NCI-H2107 (cell line): ENCODE measurements at places on chromosomes 3 and 15.

- DNase-seq, result no peak
Measured at GRCh38 chr3:53589201-53589600, 94.8 kb downstream of the CACNA1D start.

DNA sequence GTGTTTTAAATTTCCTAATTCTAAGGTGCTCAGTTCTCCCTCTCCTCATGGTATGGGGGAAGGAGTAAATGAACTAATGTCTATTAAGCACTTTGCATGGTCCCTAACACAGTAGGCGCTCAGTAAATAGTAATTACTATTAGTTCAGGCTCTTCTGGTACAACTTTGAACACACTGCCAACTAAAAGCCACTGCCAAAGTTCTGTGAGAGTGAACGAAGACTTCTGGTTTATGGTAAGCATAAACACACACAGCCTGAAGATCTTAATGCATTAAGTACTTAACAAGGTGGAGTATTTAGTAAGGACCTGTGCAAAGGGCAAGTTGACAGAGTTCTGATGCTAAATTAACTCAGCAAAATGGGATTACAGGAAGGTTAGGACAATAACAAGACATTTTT is 24.7 kb downstream of the RARB start:
- DNase-seq, result no peak

GRCh38 chr15:28185148-28185895 is 86.2 kb upstream of the OCA2 start:
- no peak for DNase-seq

DNA sequence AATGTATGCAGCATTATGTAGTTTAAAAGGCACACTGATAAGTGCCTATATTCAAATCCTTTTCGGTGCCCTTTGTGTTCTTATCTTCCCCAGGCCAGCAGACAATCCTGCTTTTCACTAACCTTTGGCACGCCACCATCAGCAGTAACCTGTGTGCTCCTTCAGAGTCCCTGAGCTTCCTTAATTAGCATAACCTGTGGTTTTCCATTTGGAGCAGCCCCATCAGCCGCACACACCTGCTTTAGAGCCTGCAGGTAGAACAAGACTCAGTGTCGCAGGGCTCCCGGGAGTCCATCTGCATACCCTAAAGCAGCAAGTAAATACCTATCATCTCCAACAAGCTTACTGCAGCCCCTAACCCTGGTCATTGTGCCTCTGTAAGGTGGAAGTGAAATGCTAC is 755.1 kb downstream of the ROBO2 start:
- peak; percentile 83 for DNase-seq

- DNase-seq, result no peak
Measured at GRCh38 chr3:94028093-94028837, at the start of gene STX19. Gene STX19 (minus strand): TSS chr3:94028597. CDS start chr3:94015269, 13,328 bp downstream.

- no peak for DNase-seq
Measured at GRCh38 chr3:4672725-4673275, 179.7 kb downstream of the ITPR1 start.

GRCh38 chr15:50302581-50302980 is 37.1 kb upstream of the HDC start:
- DNase-seq, result no peak

- no peak for DNase-seq
Measured at GRCh38 chr15:98651581-98652220, 3.4 kb downstream of the IGF1R start.

GRCh38 chr15:32994810-32995424 is 199.6 kb downstream of the FMN1 start:
- no peak for DNase-seq

DNA sequence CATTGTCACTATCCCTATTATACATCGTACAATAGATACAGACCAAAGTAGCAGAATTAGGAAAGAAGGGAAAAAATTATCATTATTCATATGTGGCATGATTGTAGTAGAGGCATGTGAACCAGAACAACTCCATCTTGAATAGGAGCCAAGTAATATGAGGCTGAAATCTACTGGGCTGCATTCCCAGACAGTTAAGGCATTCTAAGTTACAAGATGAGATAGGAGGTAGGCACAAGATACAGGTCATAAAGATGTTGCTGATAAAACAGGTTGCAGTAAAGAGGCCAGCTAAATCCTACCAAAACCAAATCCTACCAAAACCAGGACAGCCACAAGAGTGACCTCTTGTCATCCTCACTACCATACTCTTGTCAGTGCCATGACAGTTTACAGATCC is 1035.4 kb upstream of the SEMA6D start:
- no peak for DNase-seq
